ENCODE measurements at places on chromosomes 5 and 9. TPM values are rescaled to one million over a fixed set of nuclear protein-coding genes. Genes with fewer than 3 reads are reported as not detected.

The SH3RF2 gene
- total RNA-seq = 0.18 TPM

DNA sequence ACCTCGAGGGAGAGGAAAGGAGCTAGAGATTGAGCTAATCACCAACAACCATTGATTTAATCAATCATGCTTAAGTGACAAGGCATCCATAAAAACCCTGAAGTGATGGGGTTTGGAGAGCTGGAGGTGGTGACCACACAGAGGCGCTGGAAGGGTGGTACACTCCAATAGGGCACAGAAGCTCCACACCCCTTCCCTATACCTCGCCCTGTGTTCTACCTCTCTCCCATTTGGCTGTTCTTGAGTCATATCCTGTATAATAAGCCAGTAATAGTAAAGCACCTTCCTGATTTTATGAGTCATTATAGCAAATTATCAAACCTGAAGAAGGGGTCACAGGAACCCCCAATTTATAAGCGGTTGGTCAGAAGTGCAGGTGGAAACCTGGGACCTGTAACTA lies 18.3 kb downstream of the ACTL7B start:
- H3K27ac ChIP-seq = no peak overlapping the region
- H3K27me3 ChIP-seq = no peaks in the 10 kb centered on the region
- no peak overlapping the region for H3K4me3 ChIP-seq
- peaks cover 14% of the 10 kb centered on the region for H3K4me1 ChIP-seq

The RMND5B gene
- total RNA-seq = 23.9 TPM

DNA sequence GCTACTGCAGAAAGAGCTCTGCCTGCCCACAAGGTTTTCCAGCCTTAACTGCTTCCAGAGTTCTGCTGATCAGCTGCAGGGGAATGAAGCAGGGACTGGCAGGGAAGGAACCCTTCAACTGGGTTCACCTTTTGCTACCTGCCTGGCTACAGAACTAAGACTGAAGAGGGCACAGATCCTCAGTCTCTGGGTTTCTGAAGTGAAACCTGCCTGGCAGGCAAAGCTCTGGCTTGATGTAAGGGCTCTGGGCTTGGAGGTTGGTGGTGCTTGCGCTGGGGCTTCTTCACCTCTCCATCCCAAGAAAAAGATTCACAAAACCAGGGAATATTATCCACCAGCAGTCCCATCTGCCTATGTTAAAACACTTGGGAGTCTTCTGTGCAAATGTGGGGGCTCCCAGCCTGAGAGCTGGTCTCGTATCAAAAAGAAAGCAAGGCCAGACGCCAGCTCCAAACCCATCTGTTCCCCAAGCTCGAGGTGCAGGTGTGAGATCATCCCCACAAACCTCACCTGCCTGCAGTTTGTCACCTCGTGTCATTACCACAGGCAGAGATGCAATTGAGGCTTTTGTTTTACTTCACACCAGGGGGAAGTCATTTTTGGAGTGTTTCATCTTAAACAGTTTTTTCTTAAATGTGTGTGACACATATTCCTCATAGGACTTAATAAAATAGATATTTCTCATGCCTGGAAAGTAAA lies 58.3 kb downstream of the BNC2 start:
- H3K27ac ChIP-seq = no peak overlapping the region
- no peak for DNase-seq
- H3K27me3 ChIP-seq = no peaks in the 10 kb centered on the region

The NXNL2 gene
- total RNA-seq = not detected

DNA sequence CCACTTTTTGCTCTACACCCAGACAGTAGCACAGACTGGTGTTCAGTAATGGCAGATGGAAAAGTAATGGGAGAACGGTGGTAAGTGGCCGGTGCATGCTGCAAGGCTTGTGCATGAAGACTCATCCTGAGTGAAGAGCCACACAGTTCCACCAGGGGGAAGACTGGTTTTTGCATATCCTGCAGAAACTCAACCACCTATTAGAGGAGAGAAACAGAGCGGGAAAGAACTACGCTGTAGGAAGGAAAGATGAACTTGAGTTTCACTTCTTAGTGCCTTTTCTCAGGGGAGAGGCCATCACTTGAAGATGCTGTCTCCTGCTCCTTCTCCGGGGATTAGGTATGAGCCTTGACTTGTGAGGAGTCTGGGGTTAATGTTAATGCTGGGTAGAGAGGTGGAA lies 9.4 kb upstream of the PRSS3 start:
- H3K4me1 ChIP-seq = no peaks in the 10 kb centered on the region
- no peaks in the 10 kb centered on the region for H3K36me3 ChIP-seq
- no peak overlapping the region for H3K4me3 ChIP-seq
- no peak for DNase-seq
- peaks cover 26% of the 10 kb centered on the region for H3K27me3 ChIP-seq
- no peak overlapping the region for H3K27ac ChIP-seq

DNA sequence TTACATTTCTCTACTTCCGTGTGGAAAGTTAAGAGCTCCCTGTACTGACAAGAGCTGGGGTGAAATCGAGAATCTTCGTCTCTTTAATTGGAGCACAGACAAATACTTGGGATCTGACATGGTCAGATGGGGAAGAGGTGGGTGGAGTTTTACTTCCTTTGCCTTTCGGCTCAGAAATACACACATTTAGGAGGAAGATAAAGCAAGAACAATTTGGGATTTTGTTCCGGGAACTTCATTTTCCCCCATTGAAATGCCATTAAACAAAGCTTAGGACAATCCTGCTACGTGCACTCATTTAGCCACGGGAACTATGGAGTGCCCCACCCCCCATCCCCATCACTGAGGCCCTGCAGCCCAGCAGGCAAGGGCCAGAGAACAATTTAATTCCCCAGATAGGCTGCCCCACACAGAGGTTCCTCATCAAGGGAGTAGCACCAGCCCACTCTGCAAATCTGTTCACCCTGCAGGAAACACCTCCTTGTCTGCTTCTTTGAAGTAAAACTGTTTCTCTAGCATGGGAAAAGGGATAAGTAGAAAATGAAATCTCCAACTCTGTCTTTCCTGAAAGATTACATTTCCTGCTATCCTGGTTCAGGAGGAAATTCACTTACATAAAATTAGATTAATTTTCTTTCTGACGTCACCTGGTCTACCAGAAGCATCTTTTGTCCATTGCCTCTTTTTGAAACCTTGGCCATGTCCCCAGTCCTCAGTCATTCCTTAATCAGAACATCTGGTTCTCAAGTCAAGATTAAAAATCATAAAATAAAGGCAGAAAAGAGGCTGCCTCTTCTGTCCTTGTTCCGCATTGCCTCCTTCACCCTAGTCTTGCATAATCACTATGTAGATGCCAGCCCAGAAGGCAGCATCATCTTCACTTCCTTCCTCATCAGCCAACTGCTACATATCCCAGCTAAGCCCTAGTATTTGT lies 206.4 kb downstream of the ENC1 start:
- no peak for DNase-seq
- peaks cover 9% of the 10 kb centered on the region for H3K27me3 ChIP-seq
- no peak overlapping the region for H3K27ac ChIP-seq
- no peak overlapping the region for H3K4me3 ChIP-seq

DNA sequence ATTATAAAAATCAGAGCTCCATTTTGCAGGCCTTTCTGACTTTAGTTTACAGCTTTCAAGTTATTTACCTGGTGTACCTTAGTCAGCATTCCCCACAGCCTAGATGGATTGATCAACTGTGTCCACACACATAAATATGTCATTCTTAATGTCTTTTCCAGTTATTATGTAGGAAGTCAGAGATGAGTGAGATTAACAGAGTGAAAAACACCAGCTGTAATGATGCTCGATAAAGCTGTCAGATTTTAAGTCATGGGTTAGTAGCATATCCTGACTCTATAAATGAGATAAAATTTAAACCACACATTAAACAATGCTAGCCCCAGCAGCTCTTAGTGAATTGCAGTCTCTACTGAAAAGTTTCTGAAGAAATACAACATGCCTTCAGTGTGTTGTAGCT lies 48.9 kb downstream of the NUDT12 start:
- DNase-seq = no peak
- H3K27me3 ChIP-seq = peaks cover 3% of the 10 kb centered on the region
- H3K4me1 ChIP-seq = no peaks in the 10 kb centered on the region
- no peak overlapping the region for H3K27ac ChIP-seq
- H3K4me3 ChIP-seq = no peak overlapping the region

- peaks cover 14% of the 10 kb centered on the region for H3K4me1 ChIP-seq
- H3K4me3 ChIP-seq = no peak overlapping the region
- H3K36me3 ChIP-seq = no peaks in the 10 kb centered on the region
- H3K27ac ChIP-seq = no peak overlapping the region
- no peak for DNase-seq
These were observed 119.0 kb downstream of the ENTREP1 start for GRCh38 chr9:69444021-69444420.

- H3K36me3 ChIP-seq = no peaks in the 10 kb centered on the region
- H3K4me1 ChIP-seq = no peaks in the 10 kb centered on the region
- no peak overlapping the region for H3K27ac ChIP-seq
- no peak for DNase-seq
These were observed 92.8 kb upstream of the EPB41L4A start for GRCh38 chr5:112511920-112512319.

DNA sequence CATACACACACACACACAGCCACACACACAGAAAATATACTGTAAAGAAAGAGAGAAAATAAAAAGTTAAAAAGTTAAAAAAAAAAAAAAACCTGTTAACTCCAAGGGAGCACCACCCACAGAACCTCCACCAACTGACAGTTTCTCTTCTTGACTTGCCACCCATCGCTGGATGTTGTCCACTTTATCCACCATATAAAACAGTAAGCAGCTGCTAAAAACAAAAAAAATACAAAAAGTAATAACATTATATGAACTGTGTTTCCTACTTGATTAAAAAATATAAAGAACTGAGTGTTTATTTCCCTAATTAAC lies 1.2 kb downstream of the PURA start:
- no peak for DNase-seq
- H3K36me3 ChIP-seq = peaks cover 3% of the 10 kb centered on the region
- peaks cover 28% of the 10 kb centered on the region for H3K27me3 ChIP-seq
- peak overlapping the region; percentile 94 for H3K4me3 ChIP-seq

DNA sequence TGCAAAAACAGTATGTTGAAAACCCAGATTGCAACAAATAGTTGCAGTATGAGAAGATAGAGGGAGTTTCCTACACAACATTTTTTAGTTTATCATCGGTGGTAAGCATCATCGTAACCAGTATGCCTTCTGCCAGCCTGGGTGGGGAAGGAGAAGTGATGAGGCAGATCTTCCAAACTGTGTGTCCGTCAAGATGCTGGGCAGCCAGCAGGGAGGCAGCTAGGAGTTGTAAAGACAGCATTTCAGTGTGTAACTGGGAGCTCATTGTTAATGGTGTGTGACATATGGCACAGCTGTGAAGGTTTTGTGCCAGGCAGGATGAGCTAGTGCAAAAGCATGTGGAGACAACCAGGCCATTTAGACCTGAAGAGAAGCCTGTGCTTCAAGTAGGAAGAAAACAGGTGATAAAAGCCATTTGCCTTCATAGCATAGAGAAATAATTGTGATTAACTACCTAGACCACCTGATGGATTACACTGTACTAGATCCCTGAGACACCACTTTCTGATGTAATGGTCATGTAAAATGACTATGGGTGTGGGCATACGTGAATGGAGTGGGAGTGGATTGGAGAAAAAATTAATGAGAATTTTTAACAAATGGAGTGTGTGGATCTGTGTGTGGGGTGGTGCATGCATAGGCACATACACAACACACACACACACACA lies 347.0 kb upstream of the ADAMTSL1 start:
- no peaks in the 10 kb centered on the region for H3K4me1 ChIP-seq
- H3K4me3 ChIP-seq = no peak overlapping the region
- no peaks in the 10 kb centered on the region for H3K36me3 ChIP-seq
- no peak for DNase-seq
- H3K27me3 ChIP-seq = no peaks in the 10 kb centered on the region
- no peak overlapping the region for H3K27ac ChIP-seq

The PCDHB10 gene
- total RNA-seq = not detected

The MEF2C gene
- 0.47 TPM for total RNA-seq

DNA sequence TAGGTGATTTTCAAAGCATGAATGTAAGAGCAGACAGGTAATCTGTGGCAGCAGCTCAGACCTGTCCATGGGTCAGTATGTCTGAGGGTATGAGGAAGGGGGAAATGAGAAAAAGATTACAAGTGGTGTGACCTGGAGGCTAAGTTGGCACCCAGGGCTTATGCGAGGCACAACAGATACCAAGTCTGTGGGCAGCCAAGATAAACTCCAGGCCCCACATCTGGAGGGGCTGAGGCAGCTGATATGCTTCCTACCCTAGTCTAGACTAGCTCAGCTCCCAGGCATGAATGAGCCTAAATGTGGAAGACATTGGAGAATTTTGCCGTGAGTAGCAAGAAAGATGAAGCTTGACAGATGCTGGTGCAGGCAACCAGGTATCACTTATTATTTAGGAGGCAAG lies 151.7 kb downstream of the PIK3R1 start:
- no peak for DNase-seq
- H3K4me3 ChIP-seq = no peak overlapping the region
- peaks cover 6% of the 10 kb centered on the region for H3K36me3 ChIP-seq
- no peak overlapping the region for H3K27ac ChIP-seq
- peaks cover 11% of the 10 kb centered on the region for H3K27me3 ChIP-seq

Data from activated T-helper 1 cell treated with anti-CD3 and anti-CD28 coated beads, Interleukin-12 subunit alpha, Interleukin-12 subunit beta, Interleukin-2, Interleukin-4 antibody, amounts not matched to agents 30 ng/mL and 10 ng/mL and 1 ng/mL, durations not matched to agents 14 hours and 24 hours and 36 hours (primary cell).